ENCODE measurements at places on chromosomes 13 and 19. TPM values are rescaled to one million over a fixed set of nuclear protein-coding genes. Genes with fewer than 3 reads are reported as not detected.

The ERICH6B gene
- not detected for total RNA-seq

The TPRX1 gene
- total RNA-seq, result not detected

The TGFBR3L gene
- total RNA-seq, result not detected

The CGB5 gene
- not detected for total RNA-seq

The IFT88 gene
- total RNA-seq, result 12.0 TPM

The ADPRHL1 gene
- total RNA-seq, result 6.2 TPM

The C19orf67 gene
- total RNA-seq, result 0.19 TPM

The FLT1 gene
- total RNA-seq, result 16.6 TPM

The LSM4 gene
- total RNA-seq, result 308 TPM

The PTPRH gene
- total RNA-seq, result 76.3 TPM

The CALR3 gene
- total RNA-seq, result not detected

The INSR gene
- total RNA-seq, result 62.2 TPM

The SCN1B gene
- 1.8 TPM for total RNA-seq

The ICAM4 gene
- total RNA-seq, result 0.19 TPM

Measured in colonic mucosa (tissue), 4 donors.